ENCODE measurements at places on chromosomes 11 and 22.

GRCh38 chr22:27540656-27541396, 260.7 kb downstream of the MN1 start:
- no peak for DNase-seq

DNA sequence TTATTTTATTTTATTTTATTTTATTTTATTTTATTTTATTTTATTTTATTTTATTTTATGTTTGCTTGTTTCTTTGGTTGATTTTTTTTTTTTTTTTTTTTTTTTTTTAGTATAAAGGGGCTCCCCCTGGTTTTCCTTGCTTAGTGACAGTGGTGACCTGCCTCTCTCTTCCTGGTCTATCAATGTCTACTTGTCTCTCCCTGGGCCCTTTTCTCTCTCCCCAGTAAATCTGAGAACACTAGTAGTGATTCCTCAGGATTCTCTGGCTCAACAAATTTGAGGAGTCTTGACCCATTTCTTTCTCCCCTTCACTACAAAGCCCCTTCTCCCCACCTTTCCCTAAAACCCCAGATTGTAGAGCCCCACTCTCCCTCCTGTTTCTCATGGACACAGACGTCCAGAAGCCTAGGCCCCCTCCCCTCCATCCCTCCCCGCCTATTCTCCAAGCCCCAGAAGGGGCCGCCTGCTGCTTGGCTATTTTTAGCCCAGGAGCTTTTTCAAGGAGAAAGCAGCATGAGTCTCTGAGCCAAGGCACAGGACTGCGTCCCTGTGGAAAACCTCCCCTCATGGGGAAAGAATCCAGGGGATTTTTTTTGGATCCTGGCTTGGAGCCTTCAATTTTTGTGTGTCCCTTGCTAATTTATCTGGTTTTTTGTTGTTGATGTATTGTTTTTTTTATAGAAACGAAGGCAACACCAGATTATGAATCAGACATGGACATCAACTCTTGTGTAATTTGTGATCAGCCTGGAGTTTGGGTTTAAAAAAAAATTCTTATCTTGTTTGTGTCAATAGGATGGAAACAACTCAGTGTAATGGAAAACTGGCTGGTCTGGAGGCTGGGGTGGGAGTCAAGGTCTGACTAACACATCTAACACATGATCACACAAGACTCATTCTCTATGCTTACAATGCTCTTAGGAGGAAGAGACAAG, 17.5 kb upstream of the ACCSL start:
- DNase-seq = no peak

- DNase-seq = no peak
Measured at GRCh38 chr11:18294862-18295261, 27.1 kb downstream of the HPS5 start.

- DNase-seq = no peak
Measured at GRCh38 chr11:131201674-131202073, 168.7 kb upstream of the NTM start.

GRCh38 chr11:44747316-44747715, 20.6 kb downstream of the TSPAN18 start:
- DNase-seq = peak; percentile 93

DNA sequence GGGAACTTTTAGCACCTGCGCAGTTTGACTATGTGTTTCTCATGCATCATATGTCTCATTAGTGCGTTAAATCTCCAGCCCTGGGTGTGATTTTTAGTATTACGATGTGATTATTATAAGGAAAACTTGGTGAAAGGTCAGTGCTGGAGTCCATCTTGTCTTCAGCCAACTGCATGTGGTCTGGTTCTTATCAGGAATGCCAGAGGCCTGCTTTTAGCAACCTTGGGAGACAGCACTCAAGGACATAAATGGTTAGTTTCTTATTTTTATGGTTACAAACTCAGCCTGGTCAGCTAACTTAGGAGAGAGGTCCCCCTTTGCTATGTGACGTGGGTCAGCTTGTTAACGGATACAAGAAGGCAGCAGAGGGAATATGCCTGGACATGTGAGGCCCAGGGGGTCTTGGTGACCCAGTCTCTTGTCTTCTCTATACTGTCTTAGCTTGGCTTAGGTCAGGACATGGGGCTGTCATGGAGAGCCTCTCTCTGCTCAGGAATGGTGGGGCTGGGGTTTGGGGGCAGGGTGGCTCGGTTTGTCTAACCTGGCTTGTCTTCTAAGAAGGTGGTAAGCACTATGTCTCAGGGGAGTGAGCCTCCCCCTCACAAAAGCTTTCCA, 21.5 kb downstream of the KCTD21 start:
- DNase-seq = no peak

DNA sequence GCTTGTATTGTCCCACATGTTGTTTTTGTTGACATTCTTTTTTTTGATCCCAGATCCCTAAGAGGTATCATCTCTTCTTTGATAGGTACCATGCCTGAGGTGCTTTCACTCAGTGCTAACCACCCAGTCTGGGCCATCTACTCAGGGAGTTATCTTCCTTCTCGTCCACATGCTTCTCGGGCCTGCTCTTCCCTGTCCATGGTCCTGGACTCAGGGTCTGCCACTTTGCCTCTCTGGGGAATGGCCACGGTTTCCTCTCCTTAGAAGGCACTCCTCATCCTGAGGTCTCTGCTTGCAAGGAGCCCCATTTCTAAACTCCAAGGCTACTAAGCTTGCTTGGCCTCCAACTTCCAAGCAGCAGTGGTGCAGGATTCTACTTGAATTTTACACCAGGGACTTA, 227.0 kb upstream of the NCAM1 start:
- no peak for DNase-seq

- DNase-seq = no peak
Measured at GRCh38 chr11:69076129-69076791, 27.5 kb downstream of the TPCN2 start.

GRCh38 chr11:23370580-23371275, 510.5 kb upstream of the CCDC179 start:
- no peak for DNase-seq
